Stimulated activated CD8-positive, alpha-beta memory T cell treated with anti-CD3 and anti-CD28 coated beads, Interleukin-4, amount 100 ng/mL, for 48 hours (primary cell): ENCODE measurements at places on chromosomes 12 and 14.
A peak's percentile ranks its signal among the peaks of the same experiment; 100 is the strongest.

- DNase-seq, result peak; percentile 30
Observed at GRCh38 chr12:65823513-65824375, 539 bp upstream of the HMGA2 start.

DNA sequence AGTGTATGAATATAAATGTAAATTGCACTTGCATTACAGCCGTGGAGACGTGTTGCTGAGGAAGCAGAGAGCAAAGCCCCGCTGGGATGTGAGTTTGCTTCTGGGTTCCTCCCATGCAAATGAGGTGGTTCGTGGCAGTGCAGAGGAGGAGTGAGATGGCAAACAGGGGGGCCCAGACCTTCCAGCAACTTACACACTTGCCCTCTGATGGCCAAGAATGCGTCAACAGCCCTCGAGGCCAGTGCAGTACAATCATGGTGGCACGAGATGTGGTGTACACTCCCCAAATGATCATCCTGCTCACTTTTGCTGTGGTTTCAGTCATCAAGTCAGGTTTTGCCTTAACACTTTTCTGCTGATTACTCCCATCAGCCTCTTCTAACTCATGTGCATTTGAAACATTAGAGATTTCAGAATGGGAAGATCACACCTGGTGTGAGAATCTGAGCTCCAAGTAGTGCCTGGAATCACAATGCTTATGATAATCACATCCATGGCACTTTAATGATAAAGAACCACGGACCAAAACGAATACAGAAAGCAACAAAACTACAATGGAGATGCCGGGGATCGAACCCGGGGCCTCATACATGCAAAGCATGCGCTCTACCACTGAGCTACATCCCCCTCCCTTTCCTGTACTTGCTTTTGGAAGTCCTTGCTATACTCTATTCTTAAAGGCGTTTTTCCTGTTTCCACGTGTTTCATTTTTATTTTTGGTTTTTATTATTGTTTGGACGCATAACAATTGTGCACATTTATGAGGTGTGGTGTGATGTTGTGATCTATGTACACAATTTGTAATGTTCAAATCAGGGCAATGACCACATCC lies 7.0 kb upstream of the UBC start:
- peak; percentile 88 for DNase-seq

DNA sequence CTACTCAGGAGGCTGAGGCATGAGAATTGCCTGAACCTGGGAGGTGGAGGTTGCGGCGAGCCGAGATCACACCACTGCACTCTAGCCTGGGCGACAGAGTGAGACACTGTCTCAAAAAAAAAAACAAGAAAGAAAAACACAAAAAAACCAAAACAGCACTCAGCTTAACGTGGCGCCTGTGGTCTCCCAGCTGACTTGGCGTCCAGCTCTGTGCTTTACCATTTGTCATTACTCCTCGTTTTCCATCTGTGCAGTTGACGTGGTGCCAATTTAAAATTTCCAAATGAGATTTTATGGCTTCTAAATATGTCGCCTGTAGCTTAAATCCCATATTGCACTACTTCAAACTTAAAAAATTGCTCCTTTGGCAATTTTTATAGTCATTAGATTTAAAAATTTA lies 2.0 kb downstream of the MGP start:
- DNase-seq, result no peak

- DNase-seq, result no peak
Observed at GRCh38 chr12:67377021-67377420, 107.9 kb downstream of the CAND1 start.

GRCh38 chr12:80936642-80937390 lies 918 bp downstream of the LIN7A start:
- DNase-seq, result no peak

DNA sequence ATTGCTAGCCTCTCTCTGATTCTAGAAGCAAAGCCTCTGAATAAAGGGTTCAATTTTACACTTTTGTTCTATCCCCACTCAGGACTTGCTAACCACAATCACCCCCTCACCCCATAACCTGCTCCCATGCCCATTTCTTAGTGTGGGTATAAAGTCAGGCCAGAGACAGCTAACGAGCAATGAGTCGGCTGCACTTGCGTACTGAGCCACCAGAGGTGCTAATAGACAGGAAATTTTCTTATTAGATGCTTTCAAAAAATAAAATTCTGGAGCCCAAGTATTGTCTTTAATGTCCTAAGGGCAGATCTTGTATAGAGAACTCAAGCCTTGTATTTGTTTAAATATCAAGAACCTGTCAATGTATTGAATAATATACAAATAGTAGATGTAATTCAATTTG lies 256.9 kb downstream of the SYT1 start:
- no peak for DNase-seq

DNA sequence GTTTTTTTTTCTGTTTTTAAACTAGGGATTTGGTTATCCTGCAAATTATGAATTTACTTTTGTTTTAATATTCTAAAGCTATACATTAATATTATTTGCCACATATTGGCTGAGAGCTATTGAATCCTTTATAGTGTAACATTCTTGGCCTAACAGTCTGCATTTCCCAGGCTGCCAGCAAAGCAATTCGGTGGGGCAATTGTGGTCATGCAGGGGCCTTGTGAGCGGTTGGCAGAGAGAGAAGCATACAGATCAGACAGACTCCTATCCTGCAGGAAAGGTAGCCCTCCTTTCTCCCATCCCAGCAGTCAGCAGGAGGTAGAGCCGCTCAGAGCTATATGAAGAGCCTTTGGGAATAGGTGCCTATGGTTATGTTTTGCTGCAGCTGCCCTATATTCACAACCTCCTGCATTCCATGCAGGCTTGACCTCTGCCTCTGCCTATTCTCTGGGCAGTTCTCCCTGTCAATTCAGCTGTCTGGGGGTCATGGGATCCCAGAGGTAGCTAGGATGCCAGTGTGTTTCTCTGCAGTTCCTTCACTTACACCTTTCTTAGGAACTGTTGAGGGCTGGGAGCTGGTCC lies 144.7 kb downstream of the GPHN start:
- no peak for DNase-seq

DNA sequence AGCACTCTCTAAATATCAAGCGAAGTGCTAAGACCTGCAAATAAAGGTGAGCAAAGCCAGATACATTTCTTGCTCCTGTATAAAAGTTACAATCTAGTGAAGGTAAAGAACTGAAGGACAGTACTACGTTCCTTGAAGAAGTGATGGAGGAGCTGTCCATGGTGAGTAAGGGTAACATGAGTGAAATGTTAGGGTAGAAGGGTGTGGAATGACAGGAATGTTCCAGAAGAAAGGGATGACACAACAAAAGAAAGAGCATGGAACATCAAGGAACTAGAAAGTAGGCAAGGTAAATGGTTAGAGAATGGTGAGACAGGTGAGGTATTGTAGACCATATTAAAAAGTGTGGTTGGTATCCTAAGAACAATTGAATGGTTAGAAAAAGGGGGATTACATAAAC lies 272.4 kb downstream of the ACSS3 start:
- DNase-seq, result no peak

GRCh38 chr12:94872671-94872970 lies 130.9 kb downstream of the NDUFA12 start:
- DNase-seq, result no peak

DNA sequence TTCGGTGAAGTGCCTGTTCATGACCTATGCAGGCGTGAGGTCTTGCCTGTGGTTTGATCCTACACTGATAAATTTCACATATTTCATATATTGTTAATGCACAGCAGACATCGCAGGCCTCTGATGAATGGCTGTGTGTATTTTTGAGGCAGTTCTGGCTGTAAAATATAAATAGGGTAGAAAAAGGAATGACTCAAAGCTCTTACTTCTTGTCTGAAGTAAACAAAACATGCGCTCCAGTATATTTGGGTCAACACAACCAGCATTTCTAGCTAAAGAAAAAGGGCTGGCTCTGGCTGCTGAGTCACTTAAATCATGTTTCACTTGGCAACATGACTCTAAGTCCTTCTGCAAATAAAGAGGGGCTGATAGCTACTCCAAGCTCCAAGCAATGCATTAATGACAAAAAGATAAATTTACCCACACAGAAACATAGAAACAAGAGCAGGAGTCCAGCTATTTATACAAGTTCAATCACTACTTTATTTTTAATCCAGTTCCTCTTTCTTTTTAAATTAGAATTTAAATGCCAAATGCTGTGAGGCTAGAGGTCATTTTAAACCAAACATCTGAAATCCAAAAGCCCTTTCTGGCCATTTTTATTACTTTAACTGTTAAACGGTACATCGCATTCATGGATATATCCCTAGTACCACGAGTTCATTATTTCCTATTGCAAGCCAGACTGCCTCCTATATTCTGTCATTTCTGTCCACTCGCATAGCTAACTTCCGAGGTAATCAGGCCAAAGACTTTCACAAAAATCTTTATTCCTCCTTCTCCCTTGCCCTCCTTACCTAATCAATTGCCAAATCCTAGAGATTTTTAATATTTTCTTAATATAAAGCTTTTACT lies 54.3 kb upstream of the TMCC3 start:
- DNase-seq, result no peak

DNA sequence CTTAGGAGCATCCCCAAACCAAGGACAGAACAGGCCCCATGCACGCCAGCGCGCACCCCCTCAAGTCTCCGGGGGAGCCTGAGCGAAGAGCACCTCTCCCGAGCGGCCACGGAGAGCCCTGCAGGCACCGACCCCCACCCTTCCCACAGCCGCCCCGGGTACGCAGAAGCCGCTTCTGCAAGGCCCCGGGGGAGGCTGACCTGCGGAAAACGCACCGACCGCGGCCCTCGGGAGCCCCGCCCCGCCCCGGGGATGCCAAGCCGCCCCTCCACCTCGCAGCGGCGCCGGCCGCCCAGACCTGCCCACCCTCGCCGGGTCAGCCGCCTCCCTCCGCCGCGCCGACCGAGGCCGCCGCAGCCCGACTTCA lies 385 bp downstream of the CAPRIN2 start:
- DNase-seq, result no peak

- DNase-seq, result no peak
Observed at GRCh38 chr12:98126637-98127335, 388.6 kb upstream of the TMPO start.

DNA sequence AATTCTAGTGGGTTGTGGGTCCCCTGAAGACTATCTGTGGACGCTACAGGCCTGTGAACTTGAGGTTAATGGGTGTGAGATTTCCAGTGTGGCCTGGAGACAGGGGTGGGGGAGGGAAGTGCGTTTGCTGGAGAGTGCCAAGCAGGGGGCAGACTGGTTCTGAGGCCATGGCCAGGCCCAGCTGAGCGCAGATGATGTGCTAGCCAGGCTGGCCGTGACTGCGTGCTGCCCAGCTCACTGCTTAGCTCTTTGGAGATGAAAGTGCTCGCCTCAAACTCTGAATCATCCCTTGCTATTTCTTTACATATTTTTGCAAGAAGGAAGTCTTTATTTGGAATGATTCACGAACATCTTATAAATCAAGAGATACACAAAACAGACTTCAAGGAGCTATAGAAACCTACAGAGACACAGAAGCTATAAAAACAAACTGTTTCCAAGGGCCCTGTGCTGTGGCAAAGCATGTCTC lies 75.2 kb upstream of the PLEKHG3 start:
- DNase-seq, result no peak

DNA sequence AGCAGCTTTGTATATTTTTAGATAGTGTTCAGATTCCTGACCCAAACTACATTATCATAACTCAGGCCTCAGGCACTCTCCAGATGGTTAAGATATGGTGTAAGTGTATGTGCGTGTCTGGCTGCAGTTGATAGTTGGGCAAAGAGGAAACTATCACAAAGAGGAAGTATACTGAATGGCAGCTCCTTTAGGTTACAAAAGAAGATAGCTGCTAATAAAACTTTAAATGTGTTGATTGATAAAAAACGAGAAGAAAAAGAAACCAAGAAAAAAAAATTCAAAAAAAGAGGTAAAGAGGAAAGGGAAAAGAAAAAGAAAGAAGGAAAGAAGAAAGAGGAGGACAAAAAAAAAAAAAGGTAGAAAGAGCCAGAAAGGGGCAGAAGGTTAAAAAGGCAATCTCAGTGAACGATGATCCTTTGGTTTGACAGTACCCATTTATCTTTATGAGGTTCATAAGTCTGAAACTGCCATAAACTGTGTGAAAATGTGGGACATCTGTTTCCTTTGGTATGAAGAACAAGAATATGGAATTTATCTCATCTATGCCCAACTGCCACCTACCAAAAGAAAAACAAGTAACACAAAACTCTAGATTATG lies 42.2 kb downstream of the TAOK3 start:
- DNase-seq, result no peak

- no peak for DNase-seq
Observed at GRCh38 chr14:25102788-25103187, 52.8 kb upstream of the STXBP6 start.

DNA sequence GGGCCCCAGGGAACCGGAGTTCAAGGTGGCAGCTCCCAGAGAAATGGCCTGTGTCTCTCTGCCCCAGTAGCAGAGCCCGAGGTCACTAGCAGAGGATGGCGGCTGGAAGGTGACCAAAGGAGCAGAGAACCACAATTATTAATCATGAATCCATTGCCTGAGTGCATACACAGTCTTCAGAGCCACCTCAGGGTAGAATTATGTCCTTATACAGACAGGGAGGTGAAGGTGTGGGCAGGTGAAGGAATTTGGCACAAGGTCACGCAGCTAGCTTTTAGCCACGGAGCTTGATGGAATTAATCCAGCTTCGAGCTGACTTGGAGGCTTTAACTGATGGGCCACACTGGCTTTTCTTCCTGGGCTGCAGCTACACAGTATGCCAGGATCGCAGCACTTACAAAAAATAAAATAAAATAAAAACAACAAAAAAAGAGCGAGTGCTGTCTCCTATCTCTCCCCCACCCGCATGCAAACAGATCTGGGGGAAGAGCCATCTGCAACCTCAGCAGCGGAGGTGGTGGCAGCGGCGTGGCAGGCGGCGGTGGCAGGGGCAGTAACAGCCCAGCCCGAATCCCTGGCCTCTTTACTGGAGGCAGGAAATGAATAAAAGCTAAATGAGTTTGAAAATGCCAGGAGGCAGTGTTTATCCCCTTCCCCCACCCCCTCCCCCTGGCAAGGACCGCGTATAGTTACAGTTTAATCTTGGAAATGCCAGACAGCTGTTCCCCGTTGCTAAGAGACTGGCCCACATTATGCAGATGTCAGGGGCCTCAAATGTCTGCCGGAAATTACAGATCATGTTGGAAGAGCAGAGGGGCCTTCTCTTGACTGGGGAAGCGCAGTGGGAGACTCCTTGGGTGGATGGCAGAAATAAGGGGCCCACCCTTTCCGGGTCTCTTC lies 93.5 kb downstream of the LRRC74A start:
- peak; percentile 39 for DNase-seq

DNA sequence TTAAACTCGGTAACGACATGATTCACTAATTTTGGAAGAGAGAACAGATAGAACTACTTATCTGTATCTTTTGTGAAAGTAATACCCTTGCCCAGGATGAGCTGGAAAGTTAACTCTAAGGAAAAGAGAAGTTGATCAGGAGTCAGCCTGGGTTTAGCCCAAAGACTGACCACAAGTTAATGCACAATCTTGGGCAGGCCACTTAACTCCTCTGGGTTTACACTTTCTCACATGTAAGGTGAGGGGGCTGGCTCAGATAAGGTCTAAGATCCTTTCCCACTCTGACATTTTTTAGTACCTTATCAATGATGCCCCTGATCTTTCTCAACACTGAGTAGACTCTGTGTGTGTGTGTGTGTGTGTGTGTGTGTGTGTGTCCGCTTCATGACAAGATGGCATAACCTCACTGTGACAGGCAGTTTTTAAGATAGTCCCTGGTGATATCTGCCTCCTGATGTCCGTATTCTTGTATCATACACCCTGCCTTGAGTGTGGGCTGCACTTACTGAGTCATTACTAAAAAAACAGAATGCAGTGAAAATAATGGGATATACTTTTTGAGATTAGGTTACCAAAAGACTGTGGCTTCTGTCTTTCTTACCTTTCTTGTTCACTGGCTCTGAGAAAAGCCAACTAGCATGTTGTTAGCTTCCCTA lies 56.2 kb upstream of the CCDC198 start:
- no peak for DNase-seq

GRCh38 chr12:123744836-123745235 lies 17.3 kb upstream of the DNAH10 start:
- DNase-seq, result no peak
